ENCODE measurements at places on chromosomes 11 and 22. TPM values are rescaled to one million over a fixed set of nuclear protein-coding genes. Genes with fewer than 3 reads are reported as not detected.

DNA sequence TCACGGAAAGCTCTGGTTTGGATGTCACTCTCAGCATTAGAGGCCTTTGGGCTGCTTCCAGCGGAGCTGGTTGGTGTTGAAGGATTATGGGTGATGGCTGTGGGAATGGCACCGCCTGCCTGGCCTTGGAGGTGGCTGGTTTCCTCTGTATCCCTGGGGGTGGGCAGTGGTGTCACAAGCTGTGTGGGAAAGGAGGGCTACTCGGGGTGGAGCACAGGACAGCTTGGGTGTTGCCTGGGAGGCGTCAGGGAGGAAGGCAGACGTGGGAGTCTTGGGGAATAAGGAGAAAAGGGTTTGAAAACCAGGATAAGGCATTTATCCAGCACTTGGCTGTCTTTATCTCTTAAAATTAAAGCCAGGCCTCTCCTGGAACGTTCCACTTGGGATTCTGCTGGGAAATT, 71.8 kb downstream of the ADAMTS15 start:
- DNase-seq = no peak

DNA sequence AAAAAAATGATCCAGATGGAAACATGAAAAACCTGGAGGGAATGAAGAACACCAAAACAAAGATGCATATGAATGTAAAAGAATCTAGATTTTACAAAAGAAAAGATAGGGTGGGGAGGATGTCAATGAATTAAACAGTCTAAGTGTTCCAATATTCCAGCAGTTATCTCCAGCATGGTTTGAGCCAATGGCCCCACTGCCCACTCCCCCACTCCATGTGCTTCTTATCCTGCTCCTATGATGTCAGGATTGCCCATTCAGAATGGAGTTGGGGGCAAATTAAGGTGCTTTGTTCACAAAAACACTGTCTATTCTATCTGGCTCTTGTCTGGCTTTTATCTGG, 1.2 kb upstream of the OR52K1 start:
- no peak for DNase-seq

- peak; percentile 79 for DNase-seq
Observed at GRCh38 chr11:46248289-46249102, 29.0 kb upstream of the CREB3L1 start.

GRM5 gene
- not detected for total RNA-seq

Data from H7 (cell line).